Right atrium auricular region (tissue), 2 donors: ENCODE measurements at places on chromosomes 16 and 17. TPM values are rescaled to one million over a fixed set of nuclear protein-coding genes. Genes with fewer than 3 reads are reported as not detected.

DNA sequence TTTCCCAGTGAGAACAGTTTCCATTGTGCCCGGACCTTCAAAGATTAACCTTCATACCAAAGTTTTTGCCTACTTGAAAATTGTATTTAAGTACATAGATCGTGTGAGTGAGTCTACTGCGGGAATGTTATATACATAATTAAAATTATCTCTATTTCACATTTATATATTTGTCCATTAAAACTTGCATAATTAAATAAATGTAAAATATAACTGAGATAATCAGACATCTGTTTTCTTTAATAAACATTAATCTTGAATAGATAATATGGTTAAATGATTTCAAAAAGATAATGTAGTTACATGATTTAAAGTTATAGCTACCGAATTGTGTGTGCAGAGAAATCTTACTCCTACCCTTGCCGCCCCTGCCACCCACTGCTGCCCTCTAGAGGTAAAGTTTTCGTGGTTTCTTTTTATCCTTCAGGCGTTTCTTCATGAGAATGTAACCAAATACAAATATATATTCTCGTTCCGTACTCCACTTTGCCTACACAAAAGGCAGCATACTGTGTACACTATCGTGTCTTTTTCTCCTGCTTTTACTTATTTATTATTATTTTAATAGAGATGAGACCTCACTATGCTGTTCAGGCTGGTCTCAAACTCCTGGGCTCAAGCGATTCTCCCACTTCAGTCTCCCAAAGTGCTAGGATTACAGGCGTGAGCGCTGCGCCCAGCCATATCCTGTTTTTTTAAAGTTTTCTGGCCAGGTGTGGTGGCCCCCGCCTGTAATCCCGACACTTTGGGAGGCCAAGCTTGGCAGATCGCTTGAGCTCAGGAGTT lies 35.6 kb downstream of the RPA1 start:
- no peak for DNase-seq

The PRSS33 gene
- not detected for total RNA-seq

DNA sequence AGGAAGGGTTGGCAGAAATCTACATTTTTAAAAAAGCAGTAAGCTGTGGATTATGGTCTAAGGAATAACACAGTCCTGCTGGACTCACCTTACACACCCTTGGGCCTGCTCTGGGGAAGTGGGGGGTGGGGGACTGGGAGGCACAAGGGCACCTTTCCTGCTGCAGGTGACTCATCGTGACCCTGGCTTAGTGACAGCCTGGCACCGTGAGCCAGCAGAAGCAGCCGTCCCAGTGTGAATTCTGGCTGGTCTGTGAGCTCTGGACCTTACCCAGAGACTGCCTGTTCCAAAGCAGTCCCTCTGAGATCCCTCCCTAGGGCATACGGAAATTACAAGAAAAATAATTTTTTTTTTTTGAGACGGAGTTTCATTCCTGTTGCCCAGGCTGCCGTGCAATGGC lies 4.2 kb upstream of the CRK start:
- DNase-seq: peak; percentile 77

The SETD6 gene
- total RNA-seq: 12.9 TPM

- no peak for DNase-seq
Measured at GRCh38 chr16:4664538-4665418, 28.6 kb upstream of the NUDT16L1 start.

The MYL11 gene
- total RNA-seq: not detected

The CD300H gene
- not detected for total RNA-seq

The MPRIP gene
- total RNA-seq: 102 TPM

The PDP2 gene
- total RNA-seq: 1.7 TPM

The CALB2 gene
- total RNA-seq: 39.1 TPM

The TAC4 gene
- not detected for total RNA-seq

GRCh38 chr17:40967582-40967981 lies 834 bp upstream of the KRT39 start:
- DNase-seq: no peak

DNA sequence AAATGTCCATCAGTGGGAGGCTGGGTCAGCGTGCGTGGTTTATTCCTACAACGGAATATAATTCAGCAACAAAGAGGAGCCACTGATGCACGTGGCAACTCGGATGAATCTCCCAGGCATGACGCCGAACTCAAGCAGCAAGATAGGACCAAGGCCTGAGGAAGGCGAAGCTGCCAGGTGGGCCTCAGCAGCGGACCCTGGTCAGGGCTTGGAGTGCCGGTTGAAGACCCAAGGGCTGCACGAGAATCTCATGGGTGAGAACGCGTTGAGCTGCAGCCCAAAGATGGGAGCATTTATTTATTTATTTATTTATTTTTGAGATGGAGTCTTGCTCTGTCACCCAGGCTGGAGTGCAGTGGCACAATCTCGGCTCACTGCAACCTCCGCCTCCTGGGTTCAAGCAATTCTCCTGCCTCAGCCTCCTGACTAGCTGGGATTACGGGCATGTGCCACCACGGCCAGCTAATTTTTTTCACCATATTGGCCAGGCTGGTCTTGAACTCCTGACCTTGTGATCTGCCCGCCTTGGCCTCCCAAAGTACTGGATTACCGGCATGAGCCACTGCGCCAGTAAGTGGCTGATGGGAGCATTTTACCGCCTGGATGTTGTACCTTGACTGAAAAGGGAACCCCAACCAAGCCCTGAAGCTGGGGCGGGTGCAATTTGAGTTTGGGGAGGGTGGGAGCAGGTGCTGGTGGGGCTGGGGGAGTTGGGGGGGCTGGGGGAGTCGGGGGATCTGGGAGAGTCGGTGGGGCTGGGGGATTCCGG lies 18.1 kb upstream of the BAHCC1 start:
- DNase-seq: no peak

- DNase-seq: no peak
Measured at GRCh38 chr16:2816751-2817339, at the start of gene PRSS21. TSS of gene PRSS21 (plus strand) at chr16:2817237. CDS start at chr16:2817269, 32 bp downstream.

DNA sequence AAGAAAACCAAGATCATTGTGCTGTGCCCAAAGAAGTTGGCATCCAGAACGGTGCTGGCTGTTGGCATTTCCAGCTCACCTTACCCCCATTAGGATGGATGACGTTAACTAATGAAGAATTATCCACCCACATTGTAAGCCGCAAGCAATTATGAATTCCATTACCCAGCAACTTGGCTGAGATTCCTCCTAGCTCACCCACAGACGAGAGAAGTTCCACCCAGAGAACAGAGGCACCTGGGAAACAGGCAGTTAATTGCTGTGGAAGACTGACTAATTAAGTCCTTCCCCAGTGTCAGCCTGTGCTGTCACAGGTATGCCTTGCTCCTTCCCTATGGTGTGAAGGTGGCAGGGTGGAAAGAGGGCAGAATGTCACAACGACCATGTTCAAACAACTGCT lies 456.2 kb upstream of the CDH5 start:
- DNase-seq: no peak

The ABCA6 gene
- total RNA-seq: 20.0 TPM

The NT5M gene
- 6.7 TPM for total RNA-seq

DNA sequence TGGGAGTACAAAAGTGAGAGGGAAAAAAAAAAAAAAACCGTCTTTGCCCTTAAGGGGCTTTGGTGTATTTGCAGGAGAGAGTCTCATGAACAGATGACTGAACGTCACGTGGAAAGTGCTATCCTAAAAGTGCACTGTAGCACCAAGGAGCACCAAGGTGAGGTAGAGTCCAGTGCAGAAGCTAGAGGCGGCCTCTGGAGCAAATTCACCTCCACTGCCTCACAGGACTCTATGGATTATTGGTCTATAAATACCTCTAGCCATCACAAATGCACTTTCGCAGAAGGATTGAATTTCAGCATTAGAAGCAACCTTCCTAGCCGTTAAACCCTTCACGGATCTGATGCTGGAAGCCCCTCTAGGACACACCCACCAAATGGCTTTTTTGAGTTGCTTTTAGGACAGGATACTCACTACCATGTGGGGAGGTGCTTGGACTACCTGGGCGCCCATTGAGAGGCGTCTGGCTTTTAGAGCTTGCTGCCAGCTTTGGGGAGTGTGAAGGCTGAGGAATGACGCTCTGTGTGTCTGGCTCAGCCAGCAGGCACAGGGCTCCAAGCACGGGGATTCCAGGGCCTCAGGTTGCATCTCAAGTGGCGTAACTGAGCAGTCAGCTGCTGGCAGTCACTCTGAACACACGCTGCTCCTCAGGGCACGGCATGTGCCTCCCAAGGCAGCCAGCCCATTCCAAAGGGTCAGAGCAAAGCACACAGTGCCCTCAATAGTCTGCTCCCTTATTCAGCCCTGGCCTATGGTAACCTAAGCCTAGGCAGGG lies 52.7 kb downstream of the CDRT4 start:
- DNase-seq: no peak

DNA sequence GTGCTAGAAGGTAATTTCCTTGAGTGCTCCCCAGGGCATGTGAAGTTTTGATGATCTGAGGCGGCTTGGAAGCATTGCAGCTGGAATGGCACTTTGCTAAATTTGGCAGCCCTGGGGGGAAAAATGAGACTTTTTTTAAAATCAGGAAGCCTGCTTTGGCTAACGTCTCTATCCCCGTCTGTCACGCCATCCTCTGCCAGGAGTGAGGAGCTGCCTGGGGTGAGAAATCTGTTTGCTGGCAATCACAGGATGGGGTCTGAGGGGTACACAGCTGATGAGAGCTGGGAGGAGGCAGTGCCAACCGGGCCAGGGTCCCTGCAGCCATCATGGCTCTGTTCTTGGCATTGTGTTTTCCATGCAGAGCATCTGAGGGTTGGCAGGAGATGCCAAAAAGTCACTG lies 2.0 kb downstream of the ABCC12 start:
- DNase-seq: no peak
